ENCODE measurements at places on chromosomes 3 and 15. TPM values are rescaled to one million over a fixed set of nuclear protein-coding genes. Genes with fewer than 3 reads are reported as not detected.

DNA sequence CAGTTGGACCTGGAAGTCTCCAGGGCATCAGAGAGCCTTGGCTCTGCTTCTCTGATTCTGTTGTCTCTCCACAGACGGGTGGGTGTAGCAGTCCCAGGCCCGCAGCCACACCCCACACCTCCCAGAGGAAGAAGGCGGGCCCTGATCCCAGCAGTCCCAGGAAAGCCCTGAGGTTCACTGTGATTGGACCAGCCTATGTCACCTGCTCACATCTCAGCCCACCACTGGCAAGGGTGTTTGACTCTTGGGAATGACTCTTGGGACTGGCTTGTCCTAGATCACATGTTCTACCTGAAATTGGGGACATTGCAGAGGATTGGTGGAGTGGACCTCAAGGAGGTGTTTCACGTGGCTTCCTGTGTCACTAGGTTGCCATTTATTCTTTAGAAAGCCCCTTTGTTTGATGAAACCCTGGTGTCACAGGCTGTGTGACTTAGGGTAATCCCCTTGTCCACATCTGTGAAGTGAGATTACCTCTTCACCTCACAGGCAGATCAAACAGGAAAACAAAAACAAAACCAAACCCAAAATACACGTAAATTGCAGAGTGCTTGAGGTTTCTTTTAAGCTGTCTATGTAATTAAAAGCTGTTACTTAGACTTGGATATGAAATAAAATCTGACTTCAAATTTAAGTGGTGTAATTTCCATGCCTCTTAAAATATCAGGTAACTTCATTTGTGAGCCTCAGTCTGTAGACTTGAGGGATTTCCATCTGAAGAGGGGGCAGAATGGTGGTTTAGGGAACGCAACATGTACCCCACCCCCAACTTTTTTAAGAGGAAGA lies 26.7 kb downstream of the FLNB start:
- peaks cover 6% of the 10 kb centered on the region for H3K4me1 ChIP-seq
- no peaks in the 10 kb centered on the region for H3K36me3 ChIP-seq
- H3K27me3 ChIP-seq = no peaks in the 10 kb centered on the region
- DNase-seq = no peak
- no peak overlapping the region for H3K4me3 ChIP-seq

- no peaks in the 10 kb centered on the region for H3K27me3 ChIP-seq
- no peak overlapping the region for H3K4me3 ChIP-seq
- no peak for DNase-seq
- no peak overlapping the region for H3K27ac ChIP-seq
Measured at GRCh38 chr15:93288728-93289294, 199.8 kb upstream of the RGMA start.

- H3K27ac ChIP-seq = no peak overlapping the region
- H3K36me3 ChIP-seq = no peaks in the 10 kb centered on the region
- no peak overlapping the region for H3K4me3 ChIP-seq
- no peaks in the 10 kb centered on the region for H3K27me3 ChIP-seq
Measured at GRCh38 chr3:34035775-34036174, 237.3 kb downstream of the PDCD6IP start.

DNA sequence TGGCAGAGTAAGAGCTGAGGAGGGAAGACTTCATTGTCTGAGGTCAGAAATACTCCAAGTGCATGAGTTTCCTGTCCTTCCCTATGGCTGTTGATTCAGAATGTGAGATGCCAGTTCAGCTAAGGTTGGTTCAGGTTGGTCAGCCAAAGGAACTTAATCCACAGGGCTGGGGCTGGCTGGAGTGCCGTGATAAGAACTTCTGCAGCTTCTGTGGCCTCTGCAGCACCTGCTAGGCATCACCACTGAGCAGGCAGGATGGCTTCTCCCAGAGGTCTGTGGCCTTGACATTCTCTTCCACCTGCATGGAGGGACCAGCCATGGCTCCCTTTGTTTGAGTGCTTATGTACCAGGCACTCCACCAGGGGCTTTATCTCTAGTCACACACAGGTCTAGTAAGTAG lies 109.5 kb upstream of the PLXNA1 start:
- H3K4me1 ChIP-seq = no peaks in the 10 kb centered on the region
- H3K4me3 ChIP-seq = no peak overlapping the region
- no peak overlapping the region for H3K27ac ChIP-seq
- H3K27me3 ChIP-seq = no peaks in the 10 kb centered on the region

DNA sequence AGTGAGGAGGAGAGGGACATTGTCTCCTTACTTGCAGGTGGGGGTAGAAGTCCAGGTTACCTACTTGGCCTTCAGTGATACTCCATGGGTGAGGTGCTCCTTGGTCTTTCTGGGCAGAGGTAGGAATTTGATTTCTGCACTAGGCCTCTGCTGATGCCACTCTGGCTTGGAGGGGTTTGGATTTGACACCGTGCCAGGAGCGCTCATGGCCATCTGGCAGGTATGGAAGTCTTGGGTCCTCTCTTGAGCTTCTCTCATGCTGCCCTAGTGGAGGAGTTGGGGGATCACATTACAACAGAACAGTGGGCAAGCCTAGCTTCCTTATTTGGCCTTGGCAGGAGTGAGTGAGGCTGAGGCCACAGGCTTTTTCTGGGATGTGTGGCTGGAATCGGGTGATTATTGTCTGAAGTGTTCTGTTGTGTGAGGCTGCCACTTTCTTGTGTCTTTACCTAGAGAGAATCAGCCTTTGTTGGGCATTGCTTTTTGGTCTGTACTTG lies 525.0 kb downstream of the GABRG3 start:
- DNase-seq = no peak
- no peaks in the 10 kb centered on the region for H3K27me3 ChIP-seq
- H3K36me3 ChIP-seq = no peaks in the 10 kb centered on the region

GRCh38 chr3:27452368-27453090 lies 31.7 kb downstream of the SLC4A7 start:
- no peak overlapping the region for H3K27ac ChIP-seq
- no peak for DNase-seq
- H3K4me3 ChIP-seq = no peak overlapping the region

DNA sequence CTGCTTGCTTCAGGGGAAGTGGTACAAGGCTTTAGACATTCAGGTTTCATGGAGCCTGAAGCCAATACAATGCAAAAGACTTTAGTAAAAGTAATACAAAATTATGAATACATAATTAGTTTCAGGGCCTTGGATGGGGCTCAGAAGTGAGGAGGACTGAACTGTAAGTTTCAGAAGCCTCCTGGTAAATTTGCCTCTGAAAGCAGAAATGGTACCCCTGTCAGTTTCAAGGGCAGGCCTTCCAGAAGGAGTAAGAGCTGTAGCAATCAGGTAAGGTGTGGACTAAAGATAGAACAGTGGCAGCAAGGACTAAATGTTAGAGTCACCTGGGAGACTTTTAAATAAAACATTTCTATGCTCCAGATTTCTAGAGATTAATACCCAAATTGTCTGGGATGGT lies 402.5 kb upstream of the GOLIM4 start:
- H3K27me3 ChIP-seq = no peaks in the 10 kb centered on the region
- H3K27ac ChIP-seq = no peak overlapping the region
- DNase-seq = no peak
- H3K4me1 ChIP-seq = no peaks in the 10 kb centered on the region
- no peak overlapping the region for H3K4me3 ChIP-seq

- no peak for DNase-seq
- peaks cover 6% of the 10 kb centered on the region for H3K36me3 ChIP-seq
- H3K4me1 ChIP-seq = no peaks in the 10 kb centered on the region
- H3K27ac ChIP-seq = no peak overlapping the region
- no peak overlapping the region for H3K4me3 ChIP-seq
Measured at GRCh38 chr15:85142312-85142711, 160.7 kb downstream of the PDE8A start.

Gene ARRDC4
- total RNA-seq = 25.8 TPM

Gene IVD
- total RNA-seq = 43.8 TPM

Gene PTX3
- 10.1 TPM for total RNA-seq

Gene WDR49
- total RNA-seq = 0.80 TPM

All from breast epithelium (tissue), 4 donors.